Calu3 (cell line): ENCODE measurements at places on chromosomes 2 and 18. TPM values are rescaled to one million over a fixed set of nuclear protein-coding genes. Genes with fewer than 3 reads are reported as not detected.

GRCh38 chr2:133888107-133888506 is 319.8 kb upstream of the NCKAP5 start:
- DNase-seq, result no peak

- peak; percentile 22 for DNase-seq
Measured at GRCh38 chr2:33412920-33413319, 63.5 kb upstream of the RASGRP3 start.

GRCh38 chr2:127455566-127456493 is 37.6 kb downstream of the PROC start:
- DNase-seq, result no peak

DNA sequence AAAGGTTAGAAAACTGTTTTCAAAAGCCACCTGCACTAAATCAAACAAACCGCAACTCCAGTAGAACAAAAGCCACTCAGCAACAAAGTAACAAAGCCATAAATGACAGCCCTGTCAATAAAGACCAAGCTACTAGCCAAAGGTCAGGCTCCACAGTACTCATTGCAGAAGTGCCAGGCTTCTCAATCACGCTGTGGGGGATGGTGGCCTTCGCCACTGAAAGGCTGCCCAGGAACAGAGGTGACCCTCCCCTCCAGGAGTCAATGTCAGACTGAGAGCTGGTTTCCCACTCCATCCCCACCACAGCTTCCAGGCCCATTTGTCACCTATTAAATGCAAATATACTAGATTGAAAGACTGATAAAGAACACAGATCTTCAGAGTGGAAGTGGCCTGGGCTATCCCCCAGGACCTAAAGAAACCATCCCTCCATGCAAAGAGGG is 5.9 kb downstream of the ATP8B1 start:
- DNase-seq, result peak; percentile 55

DNA sequence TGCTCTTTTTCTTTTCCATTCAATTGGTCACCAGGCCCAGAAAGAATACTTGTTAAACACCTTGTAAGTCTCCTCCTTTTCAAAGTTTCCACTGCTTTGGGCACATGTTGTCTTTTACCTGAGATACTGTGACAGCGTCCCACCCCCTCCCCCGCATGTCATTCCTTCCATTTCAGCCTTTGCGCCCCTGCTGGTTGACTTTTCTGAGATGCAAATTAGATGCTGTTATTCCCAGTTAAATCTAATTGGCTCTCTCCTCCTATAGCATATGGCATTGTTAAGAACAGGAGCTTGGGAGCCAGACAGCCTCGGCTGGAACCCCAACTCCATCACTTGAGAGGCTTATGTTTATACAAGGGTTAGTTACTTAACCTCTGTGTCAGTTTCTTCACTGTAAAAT is 80.3 kb upstream of the GAREM1 start:
- no peak for DNase-seq

DNA sequence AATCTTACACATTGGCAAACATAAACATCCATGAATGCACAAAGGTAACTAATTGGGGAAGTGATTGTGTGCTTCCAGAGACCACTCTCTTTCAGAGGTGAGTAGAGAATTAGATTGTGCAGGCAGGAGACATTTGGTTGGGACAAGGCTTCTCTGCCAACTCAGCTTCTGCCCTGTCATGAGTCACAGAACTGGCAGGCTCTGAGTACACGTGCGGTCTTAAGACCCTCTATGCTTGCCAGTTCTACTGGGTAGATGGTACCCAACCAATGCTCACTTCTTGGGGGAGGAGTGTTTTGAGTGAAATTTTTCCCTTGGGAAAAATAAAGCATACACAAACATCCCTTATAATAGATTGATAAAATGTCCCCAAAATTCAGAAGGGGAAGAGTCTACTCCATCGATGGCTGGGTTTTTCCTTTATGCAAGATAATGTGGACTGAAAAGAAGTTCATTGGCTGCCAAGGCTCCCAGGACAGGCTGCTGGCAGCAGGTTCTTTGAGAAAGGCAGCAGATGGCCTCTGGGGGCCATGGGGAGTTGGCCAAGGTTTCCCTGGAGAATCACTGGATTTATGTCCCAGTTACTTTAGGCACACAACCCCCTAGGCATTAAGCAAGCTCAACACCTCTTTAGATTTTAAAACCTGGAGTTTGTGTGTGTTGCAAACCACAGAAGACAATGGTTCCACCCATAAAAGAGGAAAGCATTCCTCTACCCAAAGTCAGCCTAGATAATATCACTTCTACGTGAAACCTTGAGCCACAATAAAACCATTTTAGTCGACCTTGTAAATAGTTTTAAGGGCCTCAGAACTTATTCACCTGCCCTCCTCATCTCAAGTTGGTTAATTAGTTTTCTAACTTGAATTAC is 417.0 kb downstream of the TXNL1 start:
- no peak for DNase-seq

DNA sequence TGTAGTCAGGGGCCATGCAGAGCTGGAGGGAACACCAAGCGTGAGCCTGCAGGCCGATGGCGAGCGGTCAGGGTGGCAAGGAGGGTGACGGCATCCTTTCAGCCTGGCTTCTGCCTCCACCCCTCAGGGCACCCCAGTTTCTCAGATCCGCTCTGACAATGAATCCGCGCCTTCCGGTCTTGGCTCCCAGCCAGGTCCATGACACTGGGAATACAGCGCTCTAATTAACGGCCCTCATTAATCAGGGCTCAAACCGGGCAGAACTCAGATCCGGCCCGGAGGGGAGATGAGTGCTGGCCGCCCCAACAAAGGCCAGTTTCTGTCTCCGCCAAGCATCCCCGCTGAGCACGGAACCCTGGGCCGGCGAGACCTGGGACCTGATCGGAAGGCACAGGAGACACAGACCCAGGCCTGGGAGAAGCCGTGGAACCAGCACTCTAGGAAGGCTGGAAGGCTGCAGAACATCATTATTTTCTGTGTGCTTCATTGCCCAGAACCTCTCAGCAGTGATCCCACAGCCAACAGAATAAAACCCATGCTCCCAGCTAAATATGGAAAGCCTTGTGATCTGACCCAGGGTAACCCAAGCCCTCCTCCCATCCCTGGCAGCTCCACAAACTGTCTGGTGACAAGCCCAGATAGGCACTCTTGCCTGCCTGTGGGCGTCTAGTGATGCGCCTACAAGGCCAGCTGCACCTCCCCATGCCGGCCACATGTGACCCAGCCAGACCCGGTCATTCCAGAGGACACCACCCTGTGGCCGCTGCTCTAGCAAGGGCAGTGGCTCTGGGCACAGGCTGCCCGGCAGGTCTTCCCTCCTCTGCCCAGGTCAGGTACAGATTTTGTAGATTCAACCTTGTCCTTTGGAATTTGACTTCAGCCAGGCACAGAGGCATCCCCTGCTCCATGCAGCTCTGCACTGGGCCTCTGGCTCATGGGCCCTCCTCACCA is 438.7 kb upstream of the MYT1L start:
- no peak for DNase-seq

- DNase-seq, result peak; percentile 63
Measured at GRCh38 chr2:44247924-44248323, 27.4 kb upstream of the SLC3A1 start.

The G6PC2 gene
- total RNA-seq, result not detected in 2 replicates

The GKN1 gene
- total RNA-seq, result not detected in 2 replicates

The COBLL1 gene
- total RNA-seq, result 44.9 and 56.9 TPM in 2 replicates
